ENCODE measurements at places on chromosomes 7 and 10. TPM values are rescaled to one million over a fixed set of nuclear protein-coding genes. Genes with fewer than 3 reads are reported as not detected.
A peak's percentile ranks its signal among the peaks of the same experiment; 100 is the strongest.

- DNase-seq, result no peak
Observed at GRCh38 chr7:38427279-38427955, 154.0 kb upstream of the TARP start.

- no peak for DNase-seq
Observed at GRCh38 chr10:132670546-132671227, 115.3 kb downstream of the NKX6-2 start.

DNA sequence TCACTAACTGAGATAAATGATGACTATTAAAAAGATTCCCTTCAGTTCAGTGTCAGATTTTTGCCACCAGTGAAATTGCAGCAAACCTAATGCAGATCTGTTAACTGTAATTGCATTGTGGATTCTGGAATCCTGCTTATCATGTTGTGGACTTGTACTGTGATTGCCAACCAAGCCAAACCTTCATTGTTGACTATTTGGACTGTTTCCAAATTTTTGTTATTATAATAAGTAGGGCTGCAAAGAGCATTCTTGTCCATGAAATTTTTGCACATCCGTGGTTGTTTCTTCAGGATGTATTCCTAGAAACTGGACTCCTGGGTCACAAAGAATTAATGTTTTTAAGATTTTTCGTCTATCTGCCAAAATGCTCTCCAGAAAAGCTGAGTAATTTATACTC lies 281.6 kb upstream of the ZMIZ1 start:
- no peak for DNase-seq

UPF2 gene
- total RNA-seq, result 12.8 TPM

DNA sequence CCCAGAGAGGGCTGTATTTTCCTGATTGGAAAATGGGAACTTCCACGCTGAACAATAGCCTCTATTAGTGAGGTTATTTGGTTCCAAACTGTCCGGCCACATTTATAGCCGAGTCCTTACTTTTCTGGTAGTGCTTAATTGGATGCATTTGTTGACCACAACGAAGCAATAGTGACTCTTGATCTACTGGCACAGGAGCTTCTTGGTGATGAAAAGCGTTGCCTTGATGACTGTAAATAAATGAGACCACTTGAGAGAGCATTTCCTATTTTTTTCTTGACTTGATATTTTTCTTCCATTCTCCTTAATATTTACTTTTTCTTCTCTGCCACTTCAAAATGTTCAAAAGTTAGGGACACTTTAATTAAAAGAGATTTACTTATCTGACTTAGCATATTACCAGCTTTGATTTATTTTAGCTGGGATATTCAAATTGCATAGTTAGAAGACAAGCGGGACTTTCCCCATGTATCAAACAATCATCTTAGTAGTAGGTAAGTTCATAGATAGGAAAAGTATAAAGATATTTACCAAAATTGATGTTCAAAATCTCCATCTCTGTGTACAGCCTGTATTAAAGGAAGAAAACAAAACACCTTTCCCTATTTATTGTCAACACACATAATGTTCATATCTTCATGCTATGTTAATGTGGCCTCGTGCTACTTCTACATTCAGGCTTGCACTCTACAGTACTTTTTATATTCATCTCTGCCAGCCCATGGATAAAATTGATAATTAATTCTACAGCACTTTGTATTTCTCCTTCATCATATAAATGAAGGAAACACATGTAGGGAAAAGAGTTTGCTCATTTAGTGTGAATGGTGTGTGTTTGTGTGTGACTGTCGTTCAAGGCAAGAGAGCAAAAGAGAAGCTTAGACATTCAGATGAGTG lies 5.1 kb upstream of the SP8 start:
- no peak for DNase-seq

PLAC9 gene
- total RNA-seq, result not detected

GRCh38 chr7:157675427-157675927 lies 338.7 kb downstream of the DNAJB6 start:
- DNase-seq, result no peak

- no peak for DNase-seq
Observed at GRCh38 chr7:157635148-157635500, 298.3 kb downstream of the DNAJB6 start.

DNA sequence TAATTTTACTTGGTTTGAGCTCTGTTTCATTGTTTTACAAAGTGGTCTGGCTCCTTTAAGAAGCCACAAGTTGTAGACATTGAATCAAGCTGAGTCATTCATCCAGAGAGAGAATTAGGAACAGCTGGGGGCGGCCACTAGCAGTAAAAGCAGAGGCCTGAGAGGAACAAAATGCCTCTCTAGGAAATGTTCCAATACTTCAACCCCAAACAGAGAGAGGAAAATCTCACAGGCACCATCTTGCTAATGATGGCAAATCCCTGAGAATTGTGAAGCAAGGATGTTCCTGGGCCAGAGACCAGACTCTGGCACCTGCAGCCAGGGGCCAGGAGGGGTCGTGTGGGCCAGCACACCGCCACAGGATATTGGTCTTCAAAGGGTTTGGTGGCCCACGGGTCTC lies 26.5 kb upstream of the TRIL start:
- no peak for DNase-seq

DNA sequence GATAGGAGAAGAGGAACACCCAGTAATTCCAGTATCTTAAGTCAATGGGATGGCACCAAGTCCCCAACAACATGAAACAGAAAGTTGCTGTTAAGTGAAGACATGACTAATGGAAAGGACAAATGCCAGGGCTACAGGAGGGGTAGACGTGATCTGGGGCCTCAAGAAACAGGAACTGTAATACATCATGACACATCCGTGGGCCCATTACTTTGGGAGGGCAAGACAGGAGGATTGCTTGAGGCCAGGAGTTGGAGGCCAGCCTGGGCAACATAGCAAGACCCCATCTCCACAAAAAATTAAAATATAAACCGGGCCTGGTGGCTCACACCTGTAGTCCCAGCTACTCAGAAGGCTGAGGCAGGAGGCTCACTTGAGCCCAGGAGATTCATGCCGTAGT lies 408.6 kb upstream of the PRKCQ start:
- DNase-seq, result no peak

- DNase-seq, result no peak
Observed at GRCh38 chr7:4851459-4852422, 10.1 kb downstream of the PAPOLB start.

DNA sequence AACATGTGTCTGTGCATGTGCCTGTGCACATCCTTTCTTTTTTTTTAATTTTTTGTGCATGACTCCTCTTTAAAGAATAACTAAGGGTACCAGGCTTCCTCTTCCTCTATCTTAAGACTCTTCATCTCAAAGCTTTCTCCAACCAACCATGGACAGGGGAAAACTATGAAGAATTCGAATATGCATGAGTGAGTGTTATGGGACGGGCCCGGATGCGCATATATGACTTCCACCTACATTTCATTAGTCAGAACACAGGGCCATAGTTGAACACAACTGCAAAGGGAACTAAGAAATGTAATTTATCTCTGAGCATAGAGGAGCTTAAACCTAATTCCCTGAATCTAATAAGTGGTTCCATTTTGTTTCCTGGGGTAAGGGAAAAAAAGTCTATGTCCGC lies 270.3 kb upstream of the SORCS1 start:
- no peak for DNase-seq

DNA sequence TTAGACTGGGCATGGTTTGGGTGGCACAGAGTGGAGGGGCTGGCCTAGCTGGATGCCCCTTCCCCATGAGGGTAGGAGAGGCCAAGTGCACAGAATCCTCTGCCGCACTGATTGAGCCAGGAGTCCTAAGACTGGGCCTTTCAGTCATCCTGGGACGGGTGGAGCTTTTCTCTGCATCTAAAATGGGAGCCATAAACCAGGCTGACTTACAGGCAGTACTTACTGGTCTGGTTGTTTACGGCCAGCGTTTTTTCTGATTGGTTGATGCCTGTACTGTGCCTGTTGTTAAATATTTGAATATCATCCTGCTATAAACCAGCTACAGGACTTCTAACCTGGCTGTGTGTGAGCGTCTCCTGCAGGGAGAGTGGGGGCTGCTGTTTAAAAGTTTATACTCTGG lies 107.8 kb downstream of the CDH23 start:
- no peak for DNase-seq

SEC61G gene
- 254 TPM for total RNA-seq

GRCh38 chr7:105773030-105773460 lies 103.4 kb downstream of the ATXN7L1 start:
- DNase-seq, result no peak

DNA sequence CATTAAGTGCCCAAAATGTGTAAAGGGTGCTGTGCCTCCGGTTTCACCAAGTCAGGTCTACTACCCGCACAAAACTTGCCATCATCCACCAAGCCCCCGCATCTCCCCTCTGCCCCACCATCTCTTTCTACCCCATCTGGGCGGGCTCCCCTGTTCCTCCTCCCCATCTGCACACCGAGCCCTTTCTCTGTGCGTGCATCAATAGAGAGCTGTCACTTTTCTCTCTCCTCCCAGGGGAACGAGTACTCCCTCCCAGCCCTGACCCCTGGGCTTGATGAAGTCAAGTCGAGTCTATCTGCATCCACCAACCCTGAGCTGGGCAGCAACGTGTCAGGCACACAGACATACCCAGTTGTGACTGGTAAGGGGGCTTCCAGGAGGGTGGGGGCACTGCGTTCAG lies 63.5 kb downstream of the PAX2 start:
- no peak for DNase-seq

SLC26A3 gene
- total RNA-seq, result not detected

- DNase-seq, result no peak
Observed at GRCh38 chr10:24256619-24257107, 47.7 kb downstream of the KIAA1217 start.

DNA sequence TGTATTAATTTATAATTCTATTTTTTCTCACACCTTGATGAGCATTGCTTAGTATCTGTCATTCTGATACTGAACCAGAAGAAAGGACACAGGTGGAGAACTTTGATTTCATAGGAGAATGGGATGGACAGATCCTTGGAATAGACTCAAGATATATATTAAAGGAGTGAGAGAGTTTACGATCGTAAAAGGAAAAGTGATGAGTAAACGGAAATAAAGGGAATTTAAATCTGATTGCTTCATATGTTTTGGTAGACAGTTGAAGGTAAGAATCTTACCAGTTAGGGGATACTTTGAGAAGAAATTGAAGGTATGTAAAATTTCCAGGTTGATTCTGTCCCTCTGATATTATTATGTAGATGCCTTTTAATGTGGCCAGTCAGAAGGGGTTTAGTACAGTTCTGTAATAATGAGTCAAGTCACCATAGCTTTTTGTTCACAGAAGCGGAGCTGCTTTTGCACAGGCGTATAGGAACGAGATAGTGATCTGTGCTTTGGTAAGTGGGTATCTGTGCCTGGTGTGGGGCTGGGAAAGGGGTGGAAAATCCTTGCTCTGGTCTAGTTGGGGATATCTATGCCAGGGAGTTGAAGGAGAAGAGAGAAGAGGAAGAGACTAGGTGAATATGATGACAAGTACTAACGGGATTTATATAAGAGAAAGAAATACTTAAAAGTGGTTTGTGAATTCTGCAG lies 15.4 kb downstream of the SP4 start:
- DNase-seq, result no peak

GRCh38 chr10:58568428-58568935 lies 55.8 kb downstream of the BICC1 start:
- DNase-seq, result no peak

DNA sequence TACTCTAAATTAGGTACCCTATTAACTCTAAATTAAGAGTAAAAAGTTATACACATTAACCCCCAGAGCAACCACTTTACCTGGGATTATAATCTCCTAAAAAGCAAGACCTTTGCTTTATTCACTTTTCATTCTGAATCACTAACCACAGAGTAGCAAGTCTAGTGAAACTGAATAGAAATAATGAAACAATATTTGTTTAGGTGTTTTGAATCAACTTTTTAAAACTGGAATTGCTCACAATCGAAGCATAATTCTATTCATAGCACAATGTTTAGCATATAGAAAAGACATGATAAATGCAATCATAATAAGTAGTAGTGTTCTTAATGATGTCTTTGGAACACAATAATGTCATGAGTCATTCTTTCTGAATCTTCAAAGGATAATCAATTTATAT lies 37.0 kb upstream of the CASD1 start:
- no peak for DNase-seq

- no peak for DNase-seq
Observed at GRCh38 chr10:29826801-29827450, 192.2 kb upstream of the SVIL start.

GIMAP4 gene
- total RNA-seq, result 0.24 TPM

DNA sequence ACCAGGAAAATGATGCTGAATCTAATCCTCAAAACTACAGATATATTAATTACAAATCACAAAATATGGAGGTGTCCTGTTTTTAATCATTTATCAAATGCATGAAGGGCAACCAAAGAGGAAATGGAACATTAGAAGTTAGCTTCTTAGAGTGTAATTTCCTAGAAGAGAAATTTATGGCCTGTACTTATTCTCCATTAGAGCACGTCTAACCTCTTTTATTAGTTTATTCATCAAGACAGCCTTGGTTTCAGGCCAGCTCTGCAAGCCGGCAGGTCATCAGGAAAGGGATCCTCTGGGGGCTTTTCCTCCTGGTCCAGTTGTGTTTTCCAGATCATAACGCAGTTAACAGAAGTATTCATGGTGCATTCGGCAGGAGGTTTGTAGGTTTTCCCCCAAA lies 517.6 kb downstream of the KCNMA1 start:
- DNase-seq, result no peak

GRCh38 chr7:132800522-132800921 lies 224.3 kb upstream of the PLXNA4 start:
- no peak for DNase-seq

LOXL4 gene
- total RNA-seq, result 10.9 TPM

GRCh38 chr7:107277331-107277730 lies 108.5 kb downstream of the HBP1 start:
- no peak for DNase-seq

GRCh38 chr7:137634356-137634755 lies 212.4 kb downstream of the DGKI start:
- no peak for DNase-seq

ETV1 gene
- total RNA-seq, result 70.3 TPM

VSTM4 gene
- total RNA-seq, result 2.3 TPM

- no peak for DNase-seq
Observed at GRCh38 chr10:127194111-127194510, 2.3 kb downstream of the INSYN2A start.

TRIM50 gene
- total RNA-seq, result not detected

DNA sequence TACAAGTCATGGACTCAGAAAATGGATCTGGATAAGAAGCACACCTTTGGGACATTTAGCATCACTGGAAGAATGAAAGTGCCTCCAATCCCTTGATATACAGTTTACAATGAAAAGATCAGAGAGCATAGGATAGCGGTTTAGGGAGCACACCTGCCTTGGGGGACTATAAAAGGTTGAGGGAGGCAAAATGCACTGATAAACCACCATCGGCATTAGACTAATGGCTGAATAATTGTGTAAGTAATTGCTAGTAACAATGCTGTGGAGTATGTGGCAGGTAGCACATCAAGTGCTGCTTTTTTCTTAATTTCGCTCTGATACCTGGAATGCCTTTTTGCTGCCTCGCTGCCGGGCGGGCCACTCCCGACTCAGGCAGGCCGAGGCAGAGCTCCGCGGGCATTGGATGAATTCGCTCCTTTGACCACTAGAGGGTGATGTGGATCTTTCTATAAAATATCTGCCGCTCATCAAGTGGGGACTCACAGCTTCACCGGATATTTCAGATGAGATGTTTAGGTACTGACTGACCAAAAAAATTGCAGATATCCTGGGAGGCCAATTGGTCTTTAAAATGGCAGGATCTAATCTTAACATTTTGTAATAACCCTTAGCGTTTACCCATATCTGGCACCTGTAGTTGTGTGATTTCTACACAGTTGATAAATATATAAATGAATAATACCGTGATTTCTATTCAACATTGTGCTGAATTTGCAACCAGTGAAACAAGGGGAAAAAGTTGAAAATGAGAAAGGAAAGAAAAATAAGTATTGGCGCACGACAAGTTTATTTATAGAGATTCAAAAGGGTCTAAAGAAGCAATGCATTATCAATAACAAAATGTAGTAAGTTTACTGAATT lies 116.8 kb upstream of the PRSS1 start:
- DNase-seq, result peak; percentile 70

Measured in cardiac muscle cell (in vitro differentiated cells and primary cell).